Mesothelial cell of epicardium (in vitro differentiated cells): ENCODE measurements at places on chromosomes 12 and 14.
A peak's percentile ranks its signal among the peaks of the same experiment; 100 is the strongest.

GRCh38 chr12:70757830-70758493 lies 120.7 kb upstream of the PTPRB start:
- no peak for DNase-seq

- no peak for DNase-seq
These were observed 8.5 kb downstream of the WSB2 start for GRCh38 chr12:118052324-118053070.

DNA sequence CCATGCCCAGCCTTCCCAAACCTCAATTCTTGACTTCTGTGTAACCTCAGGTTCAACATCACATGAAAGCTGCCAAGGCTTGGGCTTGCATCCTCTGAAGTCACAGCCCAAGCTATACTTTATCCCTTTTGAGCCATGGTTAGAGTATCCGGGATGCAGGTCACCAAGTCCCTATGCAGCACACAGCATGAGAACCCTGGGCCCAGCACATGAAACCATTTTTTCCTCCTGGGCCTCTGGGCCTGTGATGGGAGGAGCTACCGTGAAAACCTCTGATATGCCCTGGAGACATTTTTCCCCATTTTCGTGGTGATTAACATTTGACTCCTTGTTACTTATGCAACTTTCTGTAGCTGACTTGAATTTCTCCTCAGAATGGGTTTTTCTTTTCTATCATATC lies 25.8 kb upstream of the DIO2 start:
- no peak for DNase-seq

GRCh38 chr12:106071686-106072085 lies 67.1 kb downstream of the NUAK1 start:
- DNase-seq: no peak

GRCh38 chr12:121010860-121011259 lies 5.4 kb downstream of the C12orf43 start:
- DNase-seq: no peak

DNA sequence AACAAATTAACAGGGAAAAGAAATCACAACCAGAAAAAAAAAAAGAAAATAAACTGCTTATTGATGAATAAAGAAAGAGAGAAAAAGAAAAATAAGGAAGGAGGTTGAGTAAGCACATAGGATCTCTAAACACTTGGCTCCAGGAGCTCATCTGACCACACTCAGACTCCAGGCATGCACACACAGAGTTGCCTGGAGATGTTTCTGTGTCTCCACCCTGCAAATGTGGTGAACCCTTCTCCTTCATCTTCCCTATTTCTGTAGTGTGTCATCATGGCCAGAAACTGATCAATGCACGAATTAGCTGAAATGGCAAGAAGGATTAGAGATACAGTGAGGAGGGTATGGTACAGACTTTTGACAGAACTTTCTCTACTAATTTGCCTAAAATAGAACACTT lies 20.2 kb downstream of the OR4N2 start:
- DNase-seq: no peak

- DNase-seq: no peak
These were observed 2.7 kb downstream of the CHST11 start for GRCh38 chr12:104459368-104459909.

GRCh38 chr14:46596236-46596635 lies 55.3 kb downstream of the RPL10L start:
- no peak for DNase-seq

DNA sequence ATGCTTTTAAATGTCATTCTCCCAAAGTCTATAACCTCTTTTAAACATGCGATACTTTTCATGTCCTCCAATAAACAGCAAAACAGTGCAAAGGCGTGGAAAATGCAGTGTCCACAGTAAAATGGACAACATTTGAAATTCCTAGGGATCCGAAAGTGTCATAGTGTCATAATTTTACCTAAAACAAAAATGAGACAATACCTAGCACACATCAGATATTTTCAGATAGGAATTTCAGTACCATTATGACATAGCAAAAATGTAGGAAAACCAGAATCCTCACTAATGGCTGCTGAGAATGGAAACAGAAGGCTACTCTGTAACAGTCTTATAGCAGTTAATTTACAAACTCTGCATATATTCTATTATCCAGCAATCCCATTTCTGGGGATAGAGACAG lies 33.1 kb downstream of the KCNH5 start:
- no peak for DNase-seq

DNA sequence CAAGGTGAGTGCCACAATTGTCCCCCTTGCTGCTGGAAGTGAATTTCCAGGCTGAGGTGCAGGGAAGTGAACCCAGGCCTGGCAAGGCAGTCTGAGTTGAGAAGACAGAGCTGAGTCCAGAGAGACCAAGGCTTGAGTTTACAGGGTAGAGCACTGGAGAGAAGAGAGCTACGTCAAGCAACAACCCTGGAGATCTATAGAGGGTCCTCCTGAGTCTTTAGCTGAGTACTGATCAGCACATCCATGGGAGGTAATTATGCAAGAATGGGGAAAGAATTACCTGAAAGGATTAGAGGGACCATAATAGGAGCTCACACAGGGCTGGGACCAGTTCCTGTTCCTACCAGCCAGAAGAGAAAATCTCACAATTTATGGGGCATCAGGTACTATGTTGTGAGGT lies 190.7 kb downstream of the NEDD1 start:
- no peak for DNase-seq

- DNase-seq: no peak
These were observed 183.7 kb upstream of the NTF3 start for GRCh38 chr12:5248230-5248629.

- DNase-seq: no peak
These were observed 57.5 kb downstream of the FRS2 start for GRCh38 chr12:69527506-69528272.

- DNase-seq: no peak
These were observed 16.4 kb downstream of the HDAC7 start for GRCh38 chr12:47803191-47803875.

GRCh38 chr14:89649451-89650075 lies 232.5 kb upstream of the FOXN3 start:
- DNase-seq: no peak

DNA sequence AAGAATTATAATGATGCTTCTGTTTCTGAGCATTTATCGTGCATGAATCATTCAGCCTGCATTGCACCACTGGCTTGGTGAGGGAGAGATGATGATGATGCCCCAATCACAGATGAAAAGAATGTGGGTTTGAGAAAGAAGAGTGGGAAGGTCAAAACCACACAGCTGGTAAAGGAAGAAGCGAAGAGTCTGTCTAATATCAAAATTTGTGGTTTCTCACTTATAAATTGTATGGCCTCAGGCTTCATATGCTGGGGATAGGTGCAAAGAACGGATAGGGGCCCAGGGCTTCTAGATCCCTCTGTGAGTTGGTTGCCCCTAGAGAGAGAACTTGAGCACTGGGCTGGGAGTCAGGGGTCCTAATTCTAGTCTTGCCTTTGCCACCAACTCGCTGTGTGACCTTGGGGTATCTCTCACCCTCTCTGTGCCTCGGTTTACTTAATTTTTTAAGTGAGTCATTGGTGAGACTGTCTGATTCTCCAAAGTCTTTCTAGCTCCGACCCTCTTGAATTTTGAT lies 2.2 kb downstream of the OASL start:
- no peak for DNase-seq

GRCh38 chr12:54882079-54882478 lies 27.8 kb downstream of the MUCL1 start:
- no peak for DNase-seq

- peak; percentile 35 for DNase-seq
These were observed 29.3 kb downstream of the SLC7A8 start for GRCh38 chr14:23153851-23154796.

- DNase-seq: no peak
These were observed 9.2 kb upstream of the DHRS2 start for GRCh38 chr14:23626946-23627345.

- no peak for DNase-seq
These were observed 13.4 kb downstream of the JAG2 start for GRCh38 chr14:105155071-105155651.

DNA sequence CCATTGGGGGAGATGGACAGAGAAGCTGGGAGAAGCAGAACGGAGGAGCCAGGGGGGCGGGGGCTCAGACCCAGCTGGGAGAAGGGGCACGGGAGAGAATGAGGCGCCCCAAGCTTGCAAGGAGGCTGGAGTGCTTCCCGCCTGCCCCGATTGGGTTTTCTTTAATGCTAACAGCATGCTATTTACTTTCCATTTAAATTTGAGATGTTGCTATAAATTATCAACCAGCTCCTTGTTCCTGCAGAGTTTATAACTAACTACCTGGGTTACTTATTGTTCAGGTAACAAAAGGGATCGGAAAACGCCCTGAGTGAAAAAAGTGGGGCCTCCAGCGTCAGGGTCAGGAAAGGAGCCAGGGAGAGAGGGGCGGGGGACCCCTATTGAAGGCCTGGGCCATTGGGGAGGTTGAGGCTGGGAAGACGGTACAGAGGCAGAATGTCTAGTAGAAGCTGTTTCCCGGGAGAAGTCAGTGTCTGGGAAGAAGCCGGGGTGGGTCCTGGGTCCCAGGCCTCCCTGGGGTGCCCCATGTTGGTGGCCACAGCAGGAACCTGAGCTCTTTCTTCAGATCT lies 2.5 kb downstream of the HNF1A start:
- DNase-seq: no peak

GRCh38 chr12:24172031-24172772 lies 222.7 kb upstream of the SOX5 start:
- no peak for DNase-seq

DNA sequence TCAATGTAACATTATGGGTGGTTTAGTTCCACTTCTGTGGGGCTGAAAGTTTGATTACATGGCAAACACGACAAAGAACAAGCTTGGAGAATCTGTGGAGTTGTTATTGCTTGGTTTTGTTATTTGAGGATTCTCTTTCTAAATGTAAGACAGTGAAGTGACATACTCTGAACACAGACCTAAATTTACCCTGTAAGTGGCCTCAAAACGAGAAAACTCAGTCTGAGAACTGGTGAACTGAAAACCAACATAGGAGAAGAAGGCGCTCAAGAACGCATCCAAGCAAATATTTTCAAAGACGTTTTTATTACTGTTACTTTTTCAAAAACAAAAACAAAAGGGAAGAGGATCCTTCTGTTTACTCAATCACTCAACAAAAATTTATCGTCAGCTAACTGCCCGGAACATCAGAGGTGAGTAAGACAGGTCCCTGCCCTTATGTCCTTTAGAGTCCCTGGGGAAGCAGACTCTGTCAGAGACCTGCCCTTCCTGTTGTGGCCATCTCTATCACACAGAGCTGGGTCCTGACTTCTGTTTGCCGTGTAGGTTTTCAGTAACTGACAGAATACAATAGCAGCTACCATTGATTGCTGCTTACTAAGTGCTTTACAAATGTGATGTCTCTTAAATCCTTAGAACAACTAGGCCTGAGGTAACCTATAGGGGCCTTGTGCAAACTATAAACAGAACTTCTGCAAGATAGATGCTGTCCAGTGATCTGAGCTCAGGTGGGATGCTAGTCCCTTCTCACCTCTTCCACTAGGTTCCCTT lies 79.3 kb upstream of the C12orf71 start:
- DNase-seq: no peak

GRCh38 chr14:97428808-97429440 lies 631.7 kb downstream of the VRK1 start:
- no peak for DNase-seq

DNA sequence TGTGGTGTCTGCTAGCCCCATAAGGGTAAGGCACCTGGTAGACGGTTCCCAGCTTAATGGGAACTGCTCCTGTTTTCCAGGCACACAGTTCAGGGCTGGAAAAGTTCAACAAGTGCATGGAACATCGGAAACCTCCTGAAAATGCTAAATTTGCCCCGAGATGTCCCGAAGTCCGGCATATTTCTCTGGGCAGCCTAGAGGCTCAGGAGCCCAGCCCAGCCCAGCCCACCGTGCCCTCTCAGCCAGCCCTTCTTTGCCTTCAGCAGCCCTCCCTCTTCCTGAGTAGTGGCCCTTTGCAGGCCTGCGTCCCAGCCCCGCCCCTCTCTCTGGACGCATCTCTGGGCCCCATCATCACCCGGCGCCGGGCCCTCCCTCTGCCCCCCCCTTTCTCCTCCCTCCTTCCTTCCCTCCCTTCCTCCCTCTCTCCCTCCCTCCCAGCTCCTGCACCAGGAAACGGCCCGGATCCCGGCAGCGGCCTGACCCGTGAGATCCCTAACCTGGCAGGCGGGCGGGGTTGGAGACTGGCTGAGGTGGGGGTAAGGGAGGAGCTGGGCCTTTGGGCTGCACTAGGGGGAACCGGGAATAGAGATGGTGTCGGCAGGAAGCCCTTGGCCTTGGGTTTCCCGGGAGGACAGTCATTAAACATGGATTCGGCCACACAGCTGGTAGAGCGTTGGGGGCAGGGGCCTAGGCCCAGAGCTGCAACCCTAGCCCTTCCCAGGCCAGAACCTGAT lies at the start of gene BCL2L2:
Gene BCL2L2, plus strand, starts transcription at position 422 of the 734 bp plus-strand sequence. CDS start 935 bp downstream, outside the sequence.
- peak; percentile 87 for DNase-seq

DNA sequence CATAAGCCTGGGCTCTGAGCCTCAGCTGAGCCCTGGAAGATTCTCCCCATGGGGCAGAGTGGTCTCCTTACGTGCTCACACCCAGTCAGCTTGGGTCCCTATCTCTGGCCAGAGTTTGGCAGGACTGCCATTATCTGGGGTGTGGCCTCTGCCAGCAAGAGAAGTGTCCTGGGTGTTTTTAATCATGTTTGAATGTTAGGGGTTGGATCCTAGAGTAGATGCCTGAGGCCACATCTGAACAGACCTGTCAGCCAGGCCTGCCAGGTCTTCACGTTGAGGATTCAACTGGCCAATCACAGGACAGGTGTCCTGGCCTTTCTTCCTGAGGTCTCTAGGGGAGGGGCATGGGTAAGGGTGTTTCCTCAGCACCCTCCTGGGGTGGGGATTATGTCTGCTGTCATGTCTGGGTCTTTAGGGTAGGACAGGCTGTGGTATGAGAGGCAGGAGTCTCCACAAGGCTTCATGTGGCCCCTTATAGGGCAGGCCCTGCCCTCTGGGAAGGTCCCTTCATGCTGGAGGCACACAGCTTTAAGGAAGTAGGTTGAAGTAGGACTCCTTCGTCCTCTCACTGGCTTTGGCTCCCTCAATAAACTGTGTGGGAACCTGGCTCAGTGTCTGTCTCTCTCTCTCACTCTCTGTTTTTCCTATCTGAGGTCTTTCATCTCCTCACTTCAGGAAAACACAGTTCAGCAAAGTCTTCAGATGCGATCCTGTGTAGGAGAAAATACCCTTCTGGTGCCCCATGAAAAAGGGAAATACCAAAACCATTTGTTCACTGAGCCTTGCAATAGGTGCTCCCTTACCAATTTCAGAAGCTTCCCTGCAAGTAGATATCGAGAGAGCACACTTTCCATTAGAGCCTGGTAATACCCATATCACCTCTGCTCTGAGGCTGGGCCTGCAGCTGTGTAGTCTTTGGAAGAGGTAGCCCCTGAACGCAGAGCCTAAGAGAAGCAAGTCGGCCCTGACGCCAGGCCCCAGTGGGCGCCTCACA lies 6.7 kb upstream of the FITM1 start:
- no peak for DNase-seq

GRCh38 chr12:31119192-31119802 lies 45.6 kb downstream of the DDX11 start:
- no peak for DNase-seq
